Activated T-helper 2 cell treated with anti-CD3 and anti-CD28 coated beads, Interferon-gamma antibody, Interleukin-2, Interleukin-4, amounts not matched to agents 10 μg/mL and 5 μg/mL and 100 μg/mL, durations not matched to agents 14 hours and 24 hours and 36 hours (primary cell): ENCODE measurements at places on chromosomes 4 and X. TPM values are rescaled to one million over a fixed set of nuclear protein-coding genes. Genes with fewer than 3 reads are reported as not detected.

Gene CT83
- total RNA-seq, result not detected in 2 replicates

Gene SUPT20HL1
- total RNA-seq, result not detected in 2 replicates

Gene CAPN6
- total RNA-seq, result not detected in 2 replicates

Gene EDNRA
- total RNA-seq, result not detected in 2 replicates

Gene SPATA18
- total RNA-seq, result 0.16 TPM in 1 of 2 replicates, not detected in the other

Gene SLC49A3
- 0.50 and 0.74 TPM in 2 replicates for total RNA-seq

Gene DEFB131A
- not detected in 2 replicates for total RNA-seq

Gene FRG2
- total RNA-seq, result not detected in 2 replicates

Gene ATP11C
- total RNA-seq, result 19.3 and 23.8 TPM in 2 replicates

Gene POU4F2
- not detected in 2 replicates for total RNA-seq
